ENCODE measurements at places on chromosomes 5 and 9. TPM values are rescaled to one million over a fixed set of nuclear protein-coding genes. Genes with fewer than 3 reads are reported as not detected.

DNA sequence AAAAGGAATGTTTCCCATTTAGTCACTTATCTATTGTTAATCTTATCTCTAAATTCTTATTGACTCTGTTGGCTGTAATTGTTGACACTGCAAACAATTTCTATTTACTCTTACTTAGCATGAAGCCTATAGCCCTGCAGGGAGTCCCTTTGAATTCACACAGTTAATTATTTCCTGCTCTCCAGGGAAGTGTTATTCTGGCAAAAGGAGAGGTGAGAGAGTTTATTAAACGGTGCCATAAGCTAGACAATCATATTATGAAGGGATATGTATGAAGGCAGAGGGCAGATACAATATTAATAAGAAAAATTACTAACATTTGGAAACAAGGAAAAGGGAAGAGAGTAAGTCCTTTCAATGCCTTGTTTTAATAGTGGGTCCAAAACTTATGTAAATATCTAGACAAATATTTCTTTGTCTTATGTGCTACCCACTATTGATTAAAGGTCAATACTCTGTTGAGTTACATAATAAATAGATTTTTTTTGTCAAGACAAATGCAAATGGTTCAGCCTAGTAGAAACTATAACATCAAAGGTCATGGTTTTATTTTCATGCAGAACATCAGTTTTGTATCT is 107.1 kb downstream of the CDH18 start:
- no peak for DNase-seq

- no peak for DNase-seq
Measured at GRCh38 chr9:18658804-18659705, 185.1 kb downstream of the ADAMTSL1 start.

DNA sequence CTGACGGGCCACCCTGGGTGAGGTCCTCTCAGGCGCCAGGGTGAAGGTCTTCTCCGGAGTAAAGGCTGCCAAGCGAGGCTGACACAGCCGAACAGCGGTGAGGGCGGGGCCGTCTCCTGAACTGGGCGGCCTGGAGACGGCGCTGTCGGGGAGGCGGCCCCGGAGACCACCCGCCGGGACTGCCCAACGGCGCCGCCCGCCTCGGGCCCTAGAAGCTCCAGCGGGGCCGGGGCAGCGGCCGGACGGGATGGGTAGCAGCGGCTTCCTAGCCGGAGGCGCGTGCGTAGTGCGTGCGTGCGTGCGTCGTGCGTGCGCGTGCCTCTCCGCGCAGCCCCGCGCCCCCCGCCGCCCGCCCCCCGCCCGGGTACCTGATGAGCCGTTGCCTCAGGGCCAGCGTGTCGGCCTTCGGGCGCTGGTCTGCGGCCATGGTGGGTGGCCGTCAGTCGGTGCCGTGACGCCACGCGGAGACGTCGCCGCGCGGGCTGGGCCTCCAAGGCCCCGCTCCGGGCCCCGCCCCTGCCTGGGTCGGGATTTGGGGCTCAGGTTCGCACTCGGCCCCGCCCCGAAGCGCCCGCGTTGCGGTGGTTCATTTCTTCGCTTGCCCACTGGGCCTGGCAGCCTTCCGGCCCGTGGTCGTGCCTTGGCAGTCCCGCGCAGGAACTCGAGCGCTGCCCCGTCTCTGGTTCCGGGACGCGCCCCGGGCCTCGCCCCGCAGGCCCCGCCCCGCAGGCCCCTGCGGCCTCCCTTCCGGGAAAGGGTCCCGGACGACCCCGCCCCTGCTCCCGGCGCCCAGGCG is at the start of gene PHYKPL:
Gene PHYKPL (minus strand): TSS at position 679 of the 796 bp plus-strand sequence. CDS start 252 bp downstream, at position 427.
- DNase-seq: peak; percentile 57

GRCh38 chr5:172102913-172103626 is 85.0 kb downstream of the STK10 start:
- peak; percentile 10 for DNase-seq

GRCh38 chr5:89308606-89309040 is 425.6 kb upstream of the MEF2C start:
- DNase-seq: no peak

GRCh38 chr5:77638763-77639671 is 504 bp upstream of the OTP start:
- DNase-seq: no peak

Gene SMARCA2
- 19.4 TPM for total RNA-seq

DNA sequence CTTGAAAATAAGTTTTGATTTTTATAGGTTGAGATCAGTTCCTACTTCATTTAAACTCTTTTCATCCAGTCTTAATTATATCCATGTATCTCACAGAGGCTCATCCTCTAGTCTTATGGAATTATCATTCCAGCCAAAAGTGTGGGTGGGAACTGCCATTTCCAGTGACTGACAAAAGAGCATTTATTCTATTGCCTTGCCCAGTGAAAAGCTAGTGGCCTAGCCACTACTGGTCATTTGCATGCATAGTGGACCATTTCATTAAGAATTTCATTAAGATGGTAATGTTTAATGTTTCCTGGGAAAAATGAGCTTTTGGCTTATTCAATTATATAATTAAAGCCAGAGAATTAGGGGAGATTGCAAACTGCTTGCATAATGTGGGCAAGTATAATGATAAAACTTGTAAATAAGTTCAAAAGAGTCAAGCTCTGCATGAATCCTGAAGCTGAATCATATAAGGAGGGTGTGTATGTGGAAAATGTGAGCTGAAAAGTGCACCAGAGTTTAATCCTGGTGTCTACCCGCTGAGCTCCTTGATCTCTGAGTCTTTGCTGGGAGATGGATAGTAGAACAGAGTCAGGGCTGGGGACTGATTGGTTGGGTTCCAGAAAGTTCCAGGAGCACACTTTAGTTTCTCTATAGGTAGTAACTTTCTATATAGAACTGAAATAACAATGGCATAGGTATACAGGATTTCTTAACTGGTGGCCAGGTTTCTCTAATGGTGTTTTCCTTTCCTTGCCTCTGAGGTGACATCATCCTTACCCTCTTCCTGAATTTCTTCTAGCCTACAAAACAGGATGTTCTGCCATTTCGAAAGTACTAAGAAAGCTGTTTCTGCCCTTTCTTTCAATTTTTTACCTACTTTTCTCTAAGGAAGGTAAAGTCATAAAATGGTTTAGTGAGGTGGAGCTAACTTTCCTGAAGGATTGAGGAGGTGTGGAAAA is 78.5 kb downstream of the KIF4B start:
- DNase-seq: no peak

- DNase-seq: no peak
Measured at GRCh38 chr9:73180403-73180802, 28.7 kb downstream of the ANXA1 start.

DNA sequence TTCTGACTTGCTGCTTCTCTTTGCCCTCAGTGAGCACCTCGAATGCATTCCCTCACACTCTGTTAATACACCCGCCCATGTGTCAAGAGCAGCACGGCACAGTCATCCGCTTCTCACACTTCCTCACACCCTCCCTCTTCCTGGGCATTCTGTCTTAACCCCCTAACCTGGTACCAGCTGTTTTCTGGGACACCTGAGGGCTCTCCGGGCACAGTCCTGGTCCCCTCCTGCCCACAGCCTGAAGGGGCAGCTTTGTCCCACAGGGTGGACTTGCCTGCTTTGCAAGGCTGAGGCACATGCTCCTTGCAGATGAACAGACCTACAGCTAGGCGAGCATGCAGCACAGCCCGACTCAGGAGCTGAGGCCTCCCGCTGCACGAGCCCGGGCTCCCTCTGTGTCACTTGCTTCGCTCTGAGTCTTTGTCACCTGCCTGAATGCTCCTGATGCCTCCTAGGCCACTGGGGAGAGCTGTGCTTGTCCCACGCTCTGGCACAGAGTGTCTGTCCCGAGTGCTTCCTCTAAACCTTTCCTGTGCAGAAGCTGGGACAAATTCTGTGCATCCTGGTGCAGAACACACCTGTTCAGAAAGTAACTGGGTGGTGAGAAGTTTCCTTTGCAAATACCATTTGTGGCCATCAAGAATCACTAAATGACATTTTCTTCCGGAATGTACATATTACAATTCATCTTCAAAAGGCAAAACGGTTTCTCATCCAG is 47.8 kb downstream of the AHRR start:
- DNase-seq: no peak

Gene FGF18
- total RNA-seq: 2.4 TPM

Gene C5orf46
- not detected for total RNA-seq

Gene CDH12
- not detected for total RNA-seq

- DNase-seq: no peak
Measured at GRCh38 chr9:80231318-80232236, 659.8 kb downstream of the TLE4 start.

Gene LECT2
- total RNA-seq: not detected

Gene CD72
- total RNA-seq: 1.4 TPM

DNA sequence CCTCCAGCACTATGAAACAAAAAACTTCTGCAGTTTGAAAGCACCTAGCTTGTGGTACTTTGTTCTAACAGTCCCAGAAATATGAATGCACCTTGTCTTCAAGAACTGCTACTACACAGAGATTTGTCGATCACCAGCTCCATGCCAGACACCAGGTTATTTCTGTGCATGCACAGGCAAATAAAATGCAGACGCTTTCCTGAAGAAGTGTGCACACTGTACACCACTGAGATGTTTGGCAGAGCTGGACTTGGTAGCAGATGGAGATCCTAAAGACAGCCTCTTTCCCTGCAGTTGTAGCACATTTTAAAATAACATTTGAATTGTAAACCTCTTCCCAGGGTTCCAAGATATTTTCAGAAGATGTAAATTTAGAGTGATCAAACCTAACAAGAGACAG is 730.0 kb downstream of the MTRR start:
- DNase-seq: no peak

- no peak for DNase-seq
Measured at GRCh38 chr5:172173564-172174153, 14.4 kb downstream of the STK10 start.

DNA sequence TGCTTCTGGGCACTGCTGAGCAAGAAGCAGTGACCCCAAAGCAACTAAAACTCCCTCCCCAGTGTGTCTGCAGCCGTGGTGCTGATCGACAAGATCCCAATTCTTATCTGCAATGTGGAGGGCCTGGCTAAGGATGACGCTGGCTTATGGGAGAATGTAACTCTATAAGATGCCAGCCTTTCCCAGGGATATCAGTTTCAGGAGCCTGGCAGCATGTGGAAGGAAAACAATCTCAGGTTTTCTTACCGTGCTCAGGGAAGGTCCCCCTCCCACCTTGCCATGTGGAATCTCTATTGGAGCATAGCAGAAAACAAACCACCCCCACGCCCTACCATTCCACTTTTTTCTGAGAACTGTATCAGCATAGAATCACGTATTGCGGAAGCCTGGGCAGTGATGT is 87.7 kb upstream of the PTPN3 start:
- no peak for DNase-seq

DNA sequence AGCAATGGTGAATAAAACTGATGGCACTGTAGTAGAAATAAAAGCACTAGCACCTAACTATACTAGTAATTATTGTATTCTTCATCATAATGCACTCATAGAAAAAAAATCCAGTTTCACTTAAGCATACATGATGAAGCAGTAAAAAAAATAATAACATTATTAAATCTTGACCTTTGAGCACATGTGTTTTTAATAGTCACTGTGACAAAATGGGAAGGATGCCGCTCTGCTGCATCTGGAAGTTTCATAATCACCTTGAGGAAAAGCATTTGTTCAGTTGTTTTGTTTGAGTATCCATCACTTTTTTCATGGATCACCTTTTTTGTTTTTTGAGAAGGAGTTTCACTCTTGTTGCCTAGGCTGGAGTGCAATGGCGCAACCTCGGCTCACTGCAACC is 13.2 kb downstream of the OR2K2 start:
- DNase-seq: no peak

Gene PCDHGB4
- total RNA-seq: 5.3 TPM

DNA sequence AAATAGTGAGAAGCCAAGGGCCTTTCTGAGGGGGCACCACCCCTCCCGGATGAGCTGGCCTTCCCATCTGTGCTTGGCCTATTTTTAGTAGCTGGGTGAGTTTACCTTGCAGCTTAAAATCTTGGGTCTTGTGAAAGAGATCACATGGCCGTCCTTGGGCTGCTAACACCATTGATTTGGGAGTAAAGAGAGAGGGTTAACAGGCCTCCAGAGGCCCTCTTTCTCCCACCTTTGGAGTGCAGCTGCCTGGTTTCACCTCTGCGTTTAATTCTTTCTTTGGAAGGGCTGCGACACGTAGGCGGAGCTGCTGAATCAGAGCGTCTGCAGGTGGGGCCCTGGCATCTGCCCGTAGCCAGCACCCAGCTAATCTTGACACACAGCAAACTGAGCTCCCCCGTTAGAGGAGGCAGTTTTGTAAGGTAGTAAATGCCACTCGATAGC is 12.8 kb downstream of the OLFM1 start:
- no peak for DNase-seq

DNA sequence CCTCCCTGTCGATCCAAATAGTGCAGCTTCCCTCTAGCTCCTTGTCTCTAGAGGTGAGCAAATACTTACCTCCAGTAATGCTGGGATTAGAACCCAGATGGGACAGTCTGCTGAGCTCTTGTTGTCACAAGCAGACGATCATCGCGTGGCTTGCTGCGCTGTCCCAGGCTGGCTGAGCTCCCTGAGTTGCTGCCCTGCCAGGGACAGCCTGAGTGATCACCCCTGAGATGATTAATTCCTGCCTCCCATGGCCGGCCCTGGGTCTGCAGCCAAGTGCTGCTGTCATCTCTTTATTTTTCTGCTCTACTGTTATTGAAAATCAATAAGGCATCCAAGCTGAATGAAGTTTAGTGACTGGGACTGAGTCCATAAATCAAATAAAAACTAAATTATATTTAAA is 94.0 kb upstream of the ALDH1B1 start:
- DNase-seq: no peak

Gene FAXDC2
- 2.9 TPM for total RNA-seq

Gene NR4A3
- 0.93 TPM for total RNA-seq

Gene SLC27A6
- total RNA-seq: not detected

Gene ZSWIM6
- 34.3 TPM for total RNA-seq

Gene TUSC1
- total RNA-seq: not detected

- DNase-seq: no peak
Measured at GRCh38 chr5:118506217-118506852, 482.0 kb downstream of the DTWD2 start.

GRCh38 chr5:998246-999031 is 10.2 kb upstream of the NKD2 start:
- no peak for DNase-seq

Gene FABP6
- 1.5 TPM for total RNA-seq

Gene BTNL9
- total RNA-seq: not detected

DNA sequence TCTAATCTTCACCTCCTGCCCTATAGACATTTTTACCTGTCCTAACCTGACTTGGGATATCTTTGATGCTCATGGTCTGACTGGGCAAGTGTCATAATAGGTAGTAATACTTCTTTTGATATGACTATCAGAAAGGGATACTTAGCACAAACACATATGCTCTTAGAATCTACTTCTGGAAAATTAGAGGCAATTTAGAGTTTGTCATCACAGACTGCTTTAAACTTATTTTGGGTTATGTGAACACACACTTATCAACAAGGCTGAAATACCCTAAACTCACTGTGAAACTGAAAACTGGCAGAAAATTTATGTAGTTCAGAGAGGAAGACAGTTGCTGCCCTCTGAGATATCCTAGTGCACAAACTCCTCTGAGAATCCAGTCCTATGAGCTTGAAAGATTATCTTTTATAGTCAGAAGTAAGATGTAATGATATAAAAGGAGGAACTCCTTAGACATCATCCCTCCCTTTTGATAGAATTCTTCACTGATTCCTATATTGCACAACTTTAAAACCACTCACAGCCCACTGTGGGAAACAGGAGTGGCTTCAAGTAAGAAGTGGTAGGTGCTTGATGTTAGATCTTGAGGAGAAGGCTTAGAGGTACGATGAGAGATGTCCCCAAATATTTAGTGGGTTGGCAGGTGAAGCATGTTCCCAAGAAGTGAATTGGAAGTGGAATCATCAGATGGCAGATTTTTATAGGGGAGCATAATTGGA is 273.3 kb downstream of the MAN2A1 start:
- DNase-seq: no peak

GRCh38 chr5:125455041-125455440 is 708.6 kb upstream of the ZNF608 start:
- no peak for DNase-seq
